ENCODE measurements at places on chromosomes 5 and 9. TPM values are rescaled to one million over a fixed set of nuclear protein-coding genes. Genes with fewer than 3 reads are reported as not detected.

The SECISBP2 gene
- 42.2 TPM for total RNA-seq

The MTRR gene
- total RNA-seq: 29.8 TPM

The PPP3R2 gene
- not detected for total RNA-seq

The SMAD5 gene
- total RNA-seq: 51.9 TPM

The FGFR4 gene
- total RNA-seq: 118 TPM

DNA sequence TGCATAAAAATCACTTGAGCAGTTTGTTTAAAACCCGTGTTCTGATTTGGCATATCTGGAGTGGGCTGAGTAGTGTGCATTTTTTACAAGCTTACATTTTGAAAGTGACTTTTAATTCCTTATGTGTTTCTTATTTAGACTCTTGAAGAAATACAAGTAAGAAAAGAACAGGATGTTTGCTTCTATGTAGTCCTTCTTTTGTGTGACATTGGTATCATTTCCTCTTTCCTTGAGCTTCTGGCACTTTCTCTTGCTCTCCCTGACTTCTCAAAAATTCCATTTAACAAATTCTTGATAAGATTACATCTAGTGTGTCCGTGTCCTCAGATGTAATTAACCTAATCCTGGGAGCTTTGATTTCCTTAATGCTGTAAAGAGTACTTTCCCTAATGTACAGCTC is 12.5 kb downstream of the GARNL3 start:
- DNase-seq: no peak

GRCh38 chr9:119761812-119762211 is 392.6 kb upstream of the BRINP1 start:
- no peak for DNase-seq

- no peak for DNase-seq
Observed at GRCh38 chr9:18849890-18850677, 182.9 kb downstream of the SAXO1 start.

GRCh38 chr5:35308421-35308820 is 78.1 kb upstream of the PRLR start:
- DNase-seq: no peak

DNA sequence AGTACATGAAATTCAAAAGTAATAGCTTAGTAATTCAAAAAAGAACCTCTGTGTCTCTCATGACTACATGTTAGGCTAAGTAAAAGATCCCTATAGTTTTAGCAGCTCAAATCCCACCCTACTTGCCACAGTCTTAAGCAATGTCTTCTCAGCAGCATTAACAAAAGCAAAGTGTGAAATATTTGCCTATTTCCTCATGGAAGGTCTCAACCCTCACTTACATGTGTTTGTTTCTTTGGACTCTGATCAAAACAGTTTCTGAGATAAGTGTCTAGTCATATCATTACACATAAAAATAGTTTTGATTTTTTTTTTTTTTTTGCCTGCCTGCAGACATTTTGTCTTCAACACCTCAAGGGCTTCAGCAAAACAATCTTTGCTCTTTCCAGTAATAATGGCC is 310.5 kb downstream of the CETN3 start:
- no peak for DNase-seq

DNA sequence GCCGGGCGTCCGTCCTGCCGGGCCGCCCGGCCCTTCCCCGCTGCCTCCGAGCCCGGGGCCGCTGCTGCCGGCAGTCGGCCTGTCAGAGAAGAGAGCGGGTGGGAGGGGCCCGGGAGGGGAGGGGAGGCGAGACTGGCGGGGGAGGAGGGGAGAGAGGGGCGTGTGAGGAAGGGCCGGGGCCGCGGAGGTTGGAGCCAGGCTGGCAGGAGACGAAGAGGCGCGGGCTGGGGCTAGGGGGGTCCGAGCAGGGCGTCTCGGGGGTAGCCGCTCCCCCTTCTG is 570 bp downstream of the CREBRF start:
- no peak for DNase-seq

- peak; percentile 25 for DNase-seq
Observed at GRCh38 chr9:14400658-14400995, 86.7 kb upstream of the NFIB start.
